GM12891 (cell line): ENCODE measurements at places on chromosomes 1 and 21.

DNA sequence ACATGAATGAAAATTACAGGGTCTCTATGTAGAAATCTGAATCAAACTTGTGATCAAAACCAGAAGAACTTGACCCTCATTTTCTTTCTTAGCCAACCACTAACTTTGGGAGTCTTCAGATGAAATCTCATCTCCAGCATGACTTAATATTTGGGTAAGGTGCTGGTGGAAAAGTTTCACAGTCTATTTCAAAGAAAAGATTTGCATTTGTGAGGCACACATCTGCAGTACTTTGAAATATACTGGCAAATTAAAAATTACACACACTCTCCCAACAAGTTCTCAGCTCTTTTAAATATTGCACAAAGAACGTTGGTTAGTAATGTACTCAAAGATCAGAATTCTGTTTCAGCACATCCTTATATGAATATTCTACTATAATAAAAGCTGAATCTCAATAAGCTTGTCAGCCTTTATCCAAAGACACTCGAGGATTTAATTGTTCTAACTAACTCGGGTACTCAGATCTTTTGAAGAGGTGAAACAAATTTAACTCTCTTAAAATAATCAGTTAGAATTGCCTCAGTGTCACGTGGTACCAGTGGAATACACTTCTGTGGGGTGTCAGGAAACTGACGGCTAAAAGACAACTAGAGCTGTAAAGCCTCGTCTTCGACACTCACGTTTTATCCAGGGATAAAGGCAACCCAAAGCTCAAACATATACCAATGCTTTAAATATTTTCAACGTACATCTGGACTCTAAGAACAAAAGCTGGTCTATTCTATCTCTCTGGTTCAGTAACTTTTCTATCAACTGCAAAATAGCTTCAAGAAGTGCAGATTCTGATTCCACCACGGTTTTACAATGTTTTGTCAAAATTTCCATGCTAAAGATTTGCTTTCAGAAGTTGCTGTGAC lies 19.0 kb downstream of the SAMSN1 start:
- DNase-seq, result no peak

DNA sequence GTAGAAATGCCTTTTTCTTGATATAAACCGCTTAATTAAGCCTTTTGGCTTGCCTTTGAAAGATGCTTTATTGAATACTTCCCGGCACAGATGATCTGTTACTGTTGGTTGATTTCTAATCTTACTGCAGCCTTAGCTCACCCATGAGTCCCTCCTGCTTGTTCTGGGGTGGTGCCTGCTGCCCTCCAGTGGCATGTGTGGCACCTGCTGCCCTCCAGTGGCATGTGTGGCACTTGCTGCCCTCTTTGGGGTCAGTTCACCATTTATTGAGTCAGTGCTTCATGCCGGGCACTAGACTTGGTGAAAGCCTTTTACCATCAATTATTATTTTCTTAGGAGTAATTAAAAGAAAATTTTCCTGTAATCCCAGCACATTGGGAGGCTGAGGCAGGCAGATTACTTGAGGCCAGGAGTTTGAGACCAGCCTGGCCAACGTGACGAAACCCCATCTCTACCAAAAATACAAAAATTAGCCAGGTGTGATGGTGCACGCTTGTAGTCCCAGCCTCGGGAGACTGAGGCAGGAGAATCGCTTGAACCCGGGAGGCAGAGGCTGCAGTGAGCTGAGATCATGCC lies 54.3 kb downstream of the ADARB1 start:
- DNase-seq, result no peak

DNA sequence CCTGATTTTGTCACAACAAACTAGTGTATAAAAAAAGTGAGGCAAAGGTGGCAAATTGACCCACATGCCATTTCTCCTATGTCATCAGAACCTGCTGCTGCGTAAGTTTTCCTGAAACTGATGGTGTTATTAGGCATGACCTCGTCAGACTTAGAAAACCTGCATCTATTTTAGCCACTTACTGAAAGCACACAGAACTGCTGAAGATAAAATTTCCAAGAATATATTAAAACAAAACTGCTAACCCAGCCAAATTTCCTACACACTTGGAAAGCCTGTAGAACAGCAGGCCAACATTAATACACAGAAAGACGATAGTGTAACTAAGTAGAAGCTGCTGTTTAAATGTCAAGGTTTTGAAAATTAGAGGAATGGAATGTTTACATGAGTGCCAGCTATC lies 674.5 kb upstream of the CXADR start:
- DNase-seq, result no peak

DNA sequence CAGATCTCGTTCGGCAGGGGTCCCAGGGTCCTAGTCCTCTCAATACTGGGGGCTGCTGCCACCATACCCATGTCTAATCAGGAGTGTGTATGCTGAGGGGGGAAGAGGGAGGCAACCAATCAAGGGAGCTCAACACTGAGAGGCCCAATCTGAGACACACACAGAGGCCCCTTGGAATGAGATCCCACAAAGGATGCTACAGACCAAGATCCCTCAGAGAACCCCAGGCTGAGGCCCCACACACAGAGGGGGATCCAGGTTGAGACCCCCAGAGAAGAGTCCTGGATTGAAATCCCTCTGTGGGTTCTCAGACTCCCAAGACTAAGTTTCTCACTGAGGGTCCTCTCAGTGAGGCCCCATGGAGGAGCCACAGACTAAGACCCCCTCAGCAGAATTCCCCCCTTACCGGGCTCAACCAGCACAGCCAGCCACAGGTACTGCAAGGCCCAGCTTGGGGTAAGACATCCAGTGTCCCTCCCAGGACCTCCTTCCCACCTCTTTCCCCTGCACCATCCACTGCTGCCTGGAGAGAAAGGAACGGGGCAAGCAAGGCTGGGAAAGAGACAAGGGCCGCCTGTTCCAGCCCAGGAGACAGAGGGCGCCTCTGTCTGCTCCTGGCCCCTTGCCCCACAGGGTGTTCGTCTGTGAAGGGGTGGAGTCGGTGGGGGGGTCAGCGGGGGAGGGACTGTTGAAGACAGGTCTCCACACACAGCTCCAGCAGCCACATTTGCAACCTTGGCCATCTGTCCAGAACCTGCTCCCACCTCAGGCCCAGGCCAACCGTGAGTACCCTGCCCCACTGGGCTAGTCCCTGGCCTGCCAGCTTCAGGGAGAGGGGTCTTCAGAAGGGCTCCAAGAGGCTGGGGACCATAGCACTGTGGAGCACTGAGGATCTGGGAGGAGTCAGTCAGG lies at the start of gene S100A1:
TSS of gene S100A1 (plus strand) at position 720 of the 912 bp plus-strand sequence. CDS start 2,088 bp downstream, outside the sequence.
- no peak for DNase-seq

DNA sequence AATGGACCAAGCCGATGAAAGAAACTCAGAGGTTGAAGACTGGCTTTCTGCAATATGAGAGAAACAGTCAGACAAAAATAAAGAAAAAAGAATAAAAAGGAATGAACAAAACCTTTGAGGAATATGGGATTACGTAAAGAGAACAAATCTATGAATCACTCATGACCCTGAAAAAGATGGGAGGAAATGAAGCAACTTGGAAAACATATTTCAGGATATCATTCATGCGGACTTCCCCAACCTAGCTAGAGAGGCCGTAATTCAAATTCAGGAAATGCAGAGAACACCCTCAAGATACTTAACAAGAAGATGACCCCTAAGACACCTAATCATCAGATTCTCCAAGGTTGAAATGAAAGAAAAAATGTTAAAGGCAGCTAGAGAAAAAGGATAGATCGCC lies 705.3 kb upstream of the CHRM3 start:
- DNase-seq, result no peak

DNA sequence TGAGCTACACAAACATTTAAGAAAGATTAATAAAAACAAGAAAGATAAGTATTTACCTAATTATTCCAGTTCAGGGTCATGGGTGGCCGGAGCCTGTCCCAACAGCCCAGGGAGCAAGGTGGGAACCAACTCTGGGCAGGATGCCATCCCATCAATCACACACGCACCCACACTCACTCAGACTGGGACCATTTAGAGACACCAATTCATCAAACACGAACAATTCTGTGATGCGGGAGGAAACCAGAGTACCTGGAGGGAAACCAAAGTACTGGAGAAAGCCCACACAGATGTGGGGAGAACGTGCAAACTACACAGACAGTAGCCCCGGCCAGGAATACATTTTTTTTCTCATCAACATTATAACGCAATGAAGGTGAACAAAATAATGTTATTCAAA lies 16.2 kb downstream of the WASF2 start:
- no peak for DNase-seq

DNA sequence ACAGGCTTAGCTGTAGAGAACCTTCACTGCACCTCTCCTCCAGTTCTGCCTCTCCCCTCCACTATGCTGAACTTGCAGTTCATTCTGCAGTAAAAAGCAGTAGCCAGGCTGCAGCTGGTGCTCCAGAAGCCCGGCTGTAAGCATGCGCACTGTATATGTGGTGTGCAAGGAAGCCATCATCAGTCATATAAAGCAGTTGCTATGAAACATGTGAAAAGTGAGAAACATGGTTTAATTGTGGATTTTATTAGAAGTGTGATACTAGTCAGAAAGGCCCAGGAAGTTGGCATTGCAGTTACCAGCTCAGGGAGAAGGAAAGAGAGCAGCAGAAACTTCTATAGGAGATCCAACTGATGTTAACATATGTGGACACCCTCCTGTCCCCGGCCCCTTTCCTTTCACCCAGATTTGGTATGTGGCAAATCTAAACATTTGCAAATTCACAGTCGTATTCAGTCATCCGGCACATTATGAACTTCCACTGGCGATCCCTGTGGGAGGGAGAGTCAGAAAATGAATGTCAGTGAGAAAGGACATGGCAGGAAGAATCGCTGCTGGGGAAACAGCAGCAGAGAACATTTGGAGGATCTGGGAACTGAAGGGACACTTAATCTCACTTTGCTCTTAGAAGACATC lies 32.8 kb downstream of the DPT start:
- no peak for DNase-seq

- DNase-seq, result no peak
These were observed 67.3 kb downstream of the OBSCN start for GRCh38 chr1:228275179-228275429.

GRCh38 chr1:12548279-12548972 lies 69.6 kb downstream of the DHRS3 start:
- DNase-seq, result no peak
